ENCODE measurements at places on chromosomes 4 and X.

GRCh38 chr4:86778175-86778574 is 71.0 kb downstream of the SLC10A6 start:
- DNase-seq, result peak; percentile 56

DNA sequence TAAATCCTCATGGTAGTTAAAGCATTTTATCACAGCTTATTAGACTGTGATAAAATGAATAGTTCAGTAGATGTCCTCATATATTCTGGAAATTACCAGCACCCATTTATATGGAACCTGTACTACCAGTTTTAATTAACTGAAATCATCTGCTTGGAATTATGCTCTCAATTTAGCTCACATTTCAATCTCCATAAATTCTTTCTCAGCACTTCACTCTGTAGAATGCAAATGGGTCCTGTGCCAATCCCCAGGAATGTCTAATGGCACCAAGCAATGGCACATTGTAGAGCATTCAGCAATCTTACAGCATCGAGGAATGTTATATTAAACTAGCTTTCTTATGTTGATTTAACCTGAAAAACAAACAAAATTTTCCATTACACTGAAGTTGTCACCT is 355.1 kb downstream of the PDHA2 start:
- DNase-seq, result no peak

DNA sequence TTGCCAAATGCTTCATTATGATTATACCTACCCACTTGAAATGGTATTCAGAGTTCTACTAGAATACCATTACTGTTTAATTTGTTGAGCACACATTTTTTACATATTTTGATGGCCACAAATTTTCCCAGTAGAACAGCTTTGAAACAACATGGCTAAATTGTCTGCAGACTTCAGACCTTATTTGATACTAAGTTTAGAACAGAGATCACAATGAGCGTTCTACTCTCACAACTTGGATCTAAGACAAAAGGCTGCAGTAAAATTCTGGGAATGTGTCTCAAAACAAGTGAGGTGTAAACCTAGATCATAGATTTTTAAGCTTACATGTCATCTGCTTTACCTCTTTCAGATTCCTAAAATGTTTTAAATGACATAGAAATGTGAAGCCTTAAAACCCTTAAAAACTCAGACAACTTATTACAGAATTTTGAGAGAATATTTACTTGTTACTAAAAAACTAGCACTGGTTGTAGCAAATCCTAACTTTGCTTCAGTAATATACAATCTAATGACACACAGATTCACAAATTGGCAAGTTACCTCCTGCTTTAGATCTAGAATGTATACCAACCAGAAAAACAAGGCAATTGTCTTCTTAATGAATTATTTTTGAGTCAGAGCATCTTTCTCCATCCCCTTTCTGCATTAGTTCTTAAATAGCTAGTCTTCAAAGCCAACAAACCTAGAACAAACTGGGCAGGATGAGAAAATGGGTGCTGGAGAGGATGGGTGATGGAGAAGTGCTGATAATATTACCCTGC is 243.3 kb downstream of the SLC7A11 start:
- DNase-seq, result no peak

GRCh38 chrX:81238166-81238565 is 36.3 kb downstream of the SH3BGRL start:
- DNase-seq, result no peak

- no peak for DNase-seq
Observed at GRCh38 chr4:185124006-185124405, 19.1 kb upstream of the SLC25A4 start.

Measured in HEK293T (cell line).